Mammary epithelial cell (primary cell): ENCODE measurements at places on chromosomes 5 and 9. TPM values are rescaled to one million over a fixed set of nuclear protein-coding genes. Genes with fewer than 3 reads are reported as not detected.

- no peak for DNase-seq
Observed at GRCh38 chr9:31519011-31519410, 865.4 kb upstream of the ACO1 start.

DNA sequence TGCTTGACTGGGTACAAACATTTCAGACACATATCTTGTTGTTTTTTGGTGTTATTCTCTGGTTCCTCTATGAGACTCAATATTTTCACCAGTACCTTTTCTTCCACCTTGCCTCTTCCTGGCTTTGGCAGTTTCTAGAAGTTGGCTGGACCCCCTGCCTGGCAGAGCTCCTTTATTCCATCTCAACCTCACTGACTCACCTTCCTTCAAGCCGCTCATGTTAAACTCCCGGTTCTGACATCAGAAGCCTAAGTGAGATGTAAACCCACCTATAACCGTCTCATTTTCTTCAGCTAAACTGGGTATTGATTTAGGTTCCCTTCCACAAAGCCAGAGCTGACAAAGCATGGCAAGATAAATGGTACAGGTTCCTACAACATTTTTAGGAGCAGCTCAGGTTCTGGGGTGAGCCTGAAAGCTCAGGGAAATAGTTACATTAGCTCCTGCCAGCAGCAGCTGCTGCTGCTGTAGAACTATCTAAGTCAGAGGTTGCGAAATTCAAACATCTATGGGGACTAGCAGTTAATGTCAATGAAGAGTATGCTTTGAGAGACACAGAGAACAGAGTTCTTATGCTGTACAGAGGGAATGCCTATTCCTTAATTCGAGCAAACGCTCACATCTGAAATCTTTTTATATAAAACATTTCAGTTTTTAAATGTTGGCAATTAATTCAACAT is 197.1 kb upstream of the NR3C1 start:
- no peak for DNase-seq

GRCh38 chr9:130843049-130843908 is 8.2 kb downstream of the ABL1 start:
- no peak for DNase-seq

DNA sequence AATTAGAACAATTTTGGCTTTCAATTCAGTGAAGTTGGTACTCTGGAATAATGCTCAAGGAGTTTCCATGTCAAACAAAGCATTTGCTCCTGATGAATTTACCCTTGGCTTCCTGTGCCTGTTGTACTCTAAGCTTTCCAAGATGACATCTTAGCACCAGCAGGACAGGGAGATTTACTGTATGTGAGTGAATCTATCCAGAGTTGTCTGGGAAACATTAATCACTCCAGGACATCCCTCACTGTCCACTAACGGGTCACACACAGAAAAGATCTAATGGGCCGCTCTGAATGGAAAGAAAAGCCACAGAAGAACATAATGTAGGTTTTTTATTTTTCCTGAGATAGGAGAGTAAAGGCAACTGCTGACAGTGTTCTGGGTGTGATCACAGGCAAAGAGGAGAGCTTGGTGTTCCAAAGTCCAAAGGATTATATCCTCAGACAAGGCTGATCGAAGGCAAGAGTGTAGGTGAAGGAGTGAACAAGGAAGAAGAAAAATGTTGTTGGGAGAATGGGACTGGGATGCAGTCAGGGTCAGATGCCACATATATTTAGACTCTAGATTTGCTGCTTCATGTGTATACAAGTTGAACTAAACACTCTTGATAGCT is 167.7 kb upstream of the RPS23 start:
- DNase-seq: no peak

The TMEM215 gene
- not detected for polyA plus RNA-seq

The TICAM2 gene
- 0.23 TPM for polyA plus RNA-seq

The SPATA9 gene
- polyA plus RNA-seq: not detected

The ITK gene
- polyA plus RNA-seq: not detected
